ENCODE measurements at places on chromosomes 1 and 21.

DNA sequence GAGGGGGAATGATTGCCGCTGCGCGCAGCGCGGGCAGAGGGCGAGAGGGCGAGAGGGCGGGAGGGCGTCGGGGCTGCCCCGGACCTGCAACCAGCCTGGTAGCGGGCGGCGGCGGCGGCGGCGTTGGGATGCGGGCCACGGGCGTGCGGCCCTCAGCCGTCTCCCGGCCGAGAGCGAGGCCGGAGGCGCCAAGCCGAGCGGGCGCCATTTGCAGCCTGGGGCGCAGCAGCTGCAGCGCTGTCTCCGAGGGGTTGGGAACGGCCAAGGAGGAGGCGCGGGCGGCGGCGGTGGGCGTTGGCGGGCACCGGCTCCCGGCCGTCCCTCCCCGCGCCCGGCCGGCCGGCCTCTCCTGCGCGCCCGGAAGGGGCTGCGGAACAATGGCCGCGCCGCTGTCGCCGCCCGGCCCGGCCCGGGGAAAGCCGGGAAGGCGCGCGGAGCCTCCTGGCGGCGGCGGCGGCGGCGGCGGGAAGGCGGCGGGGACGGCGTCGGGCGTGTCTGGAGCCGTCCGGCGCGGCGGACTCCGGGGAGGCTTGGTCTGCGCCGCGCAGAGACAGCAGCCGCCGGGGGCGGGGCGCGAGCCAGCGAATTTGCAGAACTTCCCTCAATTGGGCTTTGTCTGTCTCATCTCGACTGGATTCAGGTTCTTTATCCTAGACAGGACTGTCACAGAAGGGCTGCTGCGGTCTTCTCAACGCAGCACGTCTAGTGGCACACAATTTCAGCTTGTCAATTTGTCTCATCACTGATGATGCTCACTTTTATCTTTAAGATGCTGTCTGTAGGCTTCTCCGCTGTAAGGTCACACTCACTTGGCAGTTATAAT is 35.7 kb downstream of the ZBTB8B start:
- H3K36me3 ChIP-seq: no peaks in the 10 kb centered on the region
- H3K27ac ChIP-seq: no peak overlapping the region
- peak overlapping the region; percentile 84 for H3K4me3 ChIP-seq
- no peaks in the 10 kb centered on the region for H3K27me3 ChIP-seq
- no peaks in the 10 kb centered on the region for H3K4me1 ChIP-seq

DNA sequence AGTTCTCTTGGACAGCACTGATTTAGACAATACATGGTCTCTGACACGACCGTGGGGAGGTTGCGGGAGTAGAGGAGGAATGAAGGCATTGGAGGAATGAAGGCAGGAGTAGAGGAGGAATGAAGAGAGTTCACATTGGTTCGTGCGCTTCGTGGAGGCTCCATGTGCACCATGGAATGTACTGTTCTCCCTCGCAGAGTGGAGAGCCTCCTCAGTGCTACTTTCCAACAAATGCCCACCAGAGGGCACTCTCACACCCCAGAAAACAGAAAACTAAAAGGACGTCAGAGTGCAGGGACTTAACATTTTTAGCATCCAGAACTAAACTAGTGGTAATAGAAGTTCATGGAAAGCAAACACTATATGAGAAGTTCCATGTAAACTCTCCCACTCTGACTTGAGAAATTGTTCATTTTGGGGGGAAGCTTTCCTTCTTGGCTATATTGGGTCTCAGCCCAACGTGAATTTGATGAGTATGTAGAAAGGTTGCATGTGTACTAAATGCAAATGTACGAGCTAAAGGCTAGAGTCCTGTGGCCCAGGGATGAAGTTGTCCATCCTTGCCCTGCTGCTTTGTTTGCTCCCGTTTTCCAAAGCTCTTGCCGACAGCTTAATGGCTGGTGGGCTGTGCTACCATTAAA is 211.6 kb downstream of the LMX1A start:
- no peak overlapping the region for H3K4me3 ChIP-seq
- no peaks in the 10 kb centered on the region for H3K36me3 ChIP-seq
- no peaks in the 10 kb centered on the region for H3K4me1 ChIP-seq

GRCh38 chr1:150576794-150577556 is 2.4 kb downstream of the MCL1 start:
- H3K36me3 ChIP-seq: peaks cover 70% of the 10 kb centered on the region
- no peaks in the 10 kb centered on the region for H3K27me3 ChIP-seq
- H3K4me1 ChIP-seq: peaks cover 4% of the 10 kb centered on the region
- no peak for DNase-seq
- H3K27ac ChIP-seq: no peak overlapping the region
- H3K4me3 ChIP-seq: peak overlapping the region; percentile 97

- DNase-seq: no peak
- H3K4me3 ChIP-seq: no peak overlapping the region
- H3K27me3 ChIP-seq: no peaks in the 10 kb centered on the region
Measured at GRCh38 chr1:153503766-153504165, 32.0 kb downstream of the S100A6 start.

GRCh38 chr21:40331172-40331571 is 463.9 kb downstream of the PCP4 start:
- peaks cover 5% of the 10 kb centered on the region for H3K36me3 ChIP-seq
- no peaks in the 10 kb centered on the region for H3K27me3 ChIP-seq
- DNase-seq: no peak

DNA sequence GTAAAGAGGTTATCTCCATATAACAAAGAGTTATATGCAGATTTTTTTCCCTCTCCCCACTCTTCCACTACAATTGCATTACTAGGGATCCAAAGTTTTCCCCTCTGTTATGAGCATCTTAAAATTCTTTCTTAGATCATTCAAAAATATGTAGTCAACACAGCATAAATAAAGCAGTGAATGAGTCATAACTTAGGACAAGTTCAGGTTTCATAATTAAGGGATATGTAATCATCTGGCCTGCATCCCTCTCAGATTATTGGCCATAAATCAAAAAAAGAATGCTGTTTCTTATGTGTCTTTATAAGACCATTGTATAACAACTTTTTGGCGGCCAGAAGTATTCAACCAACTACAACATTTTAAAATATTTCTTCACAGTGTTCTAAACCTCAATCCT is 1526.1 kb downstream of the KCNT2 start:
- no peak overlapping the region for H3K4me3 ChIP-seq
- H3K27me3 ChIP-seq: no peaks in the 10 kb centered on the region
- H3K36me3 ChIP-seq: no peaks in the 10 kb centered on the region
- no peaks in the 10 kb centered on the region for H3K4me1 ChIP-seq
- DNase-seq: no peak

GRCh38 chr1:93662481-93663207 is 19.0 kb downstream of the BCAR3 start:
- DNase-seq: no peak
- peaks cover 12% of the 10 kb centered on the region for H3K36me3 ChIP-seq
- H3K4me3 ChIP-seq: no peak overlapping the region

GRCh38 chr1:170562646-170563338 is 30.8 kb downstream of the GORAB start:
- no peak overlapping the region for H3K4me3 ChIP-seq
- no peaks in the 10 kb centered on the region for H3K27me3 ChIP-seq
- peak; percentile 61 for DNase-seq
- peaks cover 11% of the 10 kb centered on the region for H3K4me1 ChIP-seq
- H3K36me3 ChIP-seq: no peaks in the 10 kb centered on the region

GRCh38 chr1:20371883-20372282 is 81.2 kb downstream of the VWA5B1 start:
- H3K4me3 ChIP-seq: no peak overlapping the region
- no peaks in the 10 kb centered on the region for H3K36me3 ChIP-seq
- no peak overlapping the region for H3K27ac ChIP-seq
- no peaks in the 10 kb centered on the region for H3K4me1 ChIP-seq
- no peak for DNase-seq
- H3K27me3 ChIP-seq: peaks cover 3% of the 10 kb centered on the region

DNA sequence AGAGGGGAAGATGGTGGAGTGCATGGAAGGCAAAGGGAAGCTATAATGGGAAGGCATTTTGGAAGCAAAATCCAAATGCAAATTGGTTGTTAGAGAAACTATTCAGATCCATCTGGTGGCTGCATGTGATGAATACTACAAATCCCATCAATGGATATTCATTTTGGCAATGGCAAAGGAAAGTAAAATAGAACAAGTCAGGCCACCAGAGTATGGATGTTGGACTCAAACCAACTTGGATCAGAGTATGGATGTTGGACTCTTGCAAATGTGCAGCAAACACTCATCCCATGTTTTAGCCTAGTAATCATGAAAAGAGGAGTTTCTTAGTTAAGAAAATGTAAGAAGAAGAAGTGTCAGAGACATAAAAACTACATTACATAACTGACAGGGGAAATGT is 289.6 kb upstream of the DAB1 start:
- no peak for DNase-seq
- no peak overlapping the region for H3K4me3 ChIP-seq
- H3K4me1 ChIP-seq: peaks cover 5% of the 10 kb centered on the region
- no peaks in the 10 kb centered on the region for H3K36me3 ChIP-seq
- no peaks in the 10 kb centered on the region for H3K27me3 ChIP-seq
- no peak overlapping the region for H3K27ac ChIP-seq

DNA sequence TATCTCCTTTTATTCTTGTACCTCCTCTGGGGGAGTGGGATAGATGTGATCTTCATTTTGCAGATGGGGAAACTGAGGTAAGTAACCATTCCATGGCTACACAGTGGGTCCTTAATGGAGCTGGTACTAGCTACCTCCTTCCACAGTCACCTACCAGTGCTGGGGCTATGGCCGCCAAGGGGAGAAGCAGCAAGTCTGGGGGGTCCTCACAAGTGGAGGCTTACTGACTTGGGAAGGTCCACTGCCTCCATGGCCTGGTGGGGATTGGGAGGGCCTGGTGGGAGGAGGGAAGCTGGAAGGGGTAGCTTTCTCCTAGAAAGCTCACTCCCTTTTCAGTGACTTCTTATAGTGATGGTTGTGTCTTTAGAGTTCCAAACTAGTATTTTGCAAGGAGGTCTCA is 5.9 kb upstream of the FOXO6 start:
- H3K27me3 ChIP-seq: no peaks in the 10 kb centered on the region
- H3K4me1 ChIP-seq: no peaks in the 10 kb centered on the region
- no peak overlapping the region for H3K4me3 ChIP-seq
- no peak overlapping the region for H3K27ac ChIP-seq
- no peaks in the 10 kb centered on the region for H3K36me3 ChIP-seq
